ENCODE measurements at places on chromosomes 1 and 21.

DNA sequence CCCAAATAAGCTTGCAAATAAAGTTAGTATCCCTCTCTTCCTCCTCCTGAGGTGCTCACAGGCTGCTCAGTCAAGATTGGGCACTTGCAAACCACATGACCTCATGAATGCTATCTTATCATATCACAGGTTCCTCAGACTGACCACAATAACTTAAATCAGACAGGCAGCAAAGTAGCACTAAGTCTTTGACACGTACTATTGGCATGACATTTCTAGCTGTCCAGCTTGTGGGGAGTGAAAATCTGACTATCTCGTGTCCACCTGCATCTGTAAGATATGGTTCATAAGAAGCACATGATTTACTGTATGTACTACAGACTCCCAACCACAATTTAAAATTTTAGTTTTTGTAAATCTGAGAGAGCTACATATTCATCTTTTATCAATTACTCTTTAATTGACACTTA is 58.0 kb upstream of the GFI1 start:
- DNase-seq = no peak

GRCh38 chr1:20248971-20249612 is 41.6 kb upstream of the VWA5B1 start:
- DNase-seq = no peak

- no peak for DNase-seq
Observed at GRCh38 chr1:16161717-16162116, 5.8 kb upstream of the EPHA2 start.

- peak; percentile 2 for DNase-seq
Observed at GRCh38 chr1:191804311-191804710, 354.0 kb upstream of the RGS18 start.

DNA sequence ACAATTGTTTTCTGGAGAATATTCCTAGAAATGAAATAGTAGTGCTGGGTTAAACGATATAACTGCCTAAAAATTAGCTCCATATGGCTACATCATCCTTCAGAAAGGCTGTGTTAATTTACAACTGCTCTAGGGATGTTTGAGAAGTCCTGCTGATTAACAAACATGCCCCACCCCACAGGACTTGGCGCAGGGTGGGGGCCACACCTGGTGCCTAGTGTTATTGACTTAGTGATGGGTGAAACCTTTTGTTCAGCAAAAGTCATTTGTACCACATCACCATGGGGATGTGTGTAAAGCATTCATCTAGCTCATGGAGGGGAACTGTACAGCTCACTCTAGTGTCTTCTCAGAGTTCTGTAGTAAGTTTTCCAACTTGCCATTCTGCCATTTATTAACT is 492.8 kb downstream of the CAMTA1 start:
- DNase-seq = no peak

DNA sequence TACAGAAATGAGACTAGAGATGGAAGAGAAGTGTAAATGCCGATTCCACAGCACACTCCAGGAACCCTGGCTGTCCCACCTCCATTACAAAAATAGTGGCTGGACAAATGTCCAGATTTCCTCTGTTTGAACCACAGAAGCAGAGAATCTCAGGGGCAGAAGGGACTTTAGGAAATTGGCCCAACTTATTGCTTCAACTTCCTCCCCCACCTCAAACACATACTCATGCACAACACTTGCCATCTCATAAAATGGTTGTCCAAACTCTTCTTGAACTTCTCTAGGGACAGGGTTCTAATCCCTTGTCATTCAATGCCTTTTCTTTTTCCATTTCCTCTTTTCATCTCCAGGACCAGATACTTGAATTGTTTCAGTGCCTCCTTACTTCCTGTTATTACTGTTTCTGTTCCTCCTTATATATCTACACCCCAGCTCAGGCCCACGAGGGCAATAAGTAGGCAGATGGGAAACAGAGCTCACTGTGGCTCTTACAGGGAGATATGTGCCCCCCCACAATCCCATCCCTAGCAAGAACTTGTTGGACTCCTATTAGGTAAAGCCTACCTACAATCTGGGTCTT is 8.5 kb upstream of the B4GALT3 start:
- DNase-seq = no peak

DNA sequence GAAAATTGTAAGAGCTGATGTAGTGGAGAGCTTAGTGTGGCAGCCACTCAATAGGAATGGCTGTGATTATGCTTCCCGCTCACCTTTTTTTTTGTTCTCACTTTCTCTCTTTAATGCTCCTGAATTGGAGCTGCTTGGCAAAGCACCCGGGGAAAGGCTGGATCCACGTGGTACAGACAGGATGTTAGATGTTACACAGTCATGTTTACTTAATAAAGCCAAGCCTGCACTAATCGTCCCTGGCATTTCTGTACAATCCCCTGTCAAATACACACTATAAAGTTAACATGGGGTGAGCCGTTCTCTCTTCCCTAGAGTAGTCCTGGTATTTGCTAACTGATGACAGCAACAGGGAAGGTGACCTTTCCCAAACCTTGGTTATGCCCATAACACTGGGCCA is 187.8 kb downstream of the ZSCAN20 start:
- no peak for DNase-seq

- no peak for DNase-seq
Observed at GRCh38 chr1:184851822-184852746, 97.4 kb upstream of the EDEM3 start.

- no peak for DNase-seq
Observed at GRCh38 chr1:36179220-36179600, 23.2 kb downstream of the MAP7D1 start.

Data from mesenchymal stem cell (in vitro differentiated cells and primary cell).